ENCODE measurements at places on chromosomes 7 and 10. TPM values are rescaled to one million over a fixed set of nuclear protein-coding genes. Genes with fewer than 3 reads are reported as not detected.

The CYP2C19 gene
- total RNA-seq: not detected

The SAMD9 gene
- 10.7 TPM for total RNA-seq

The LRGUK gene
- total RNA-seq: 0.14 TPM

The FBXL13 gene
- 0.83 TPM for total RNA-seq

The SUN3 gene
- not detected for total RNA-seq

The FAM25A gene
- total RNA-seq: not detected

The NPY gene
- total RNA-seq: not detected

The LGI1 gene
- not detected for total RNA-seq

The RSPH10B2 gene
- 0.48 TPM for total RNA-seq

The FAM25C gene
- total RNA-seq: not detected

The TDRD1 gene
- total RNA-seq: 0.21 TPM

The TMEM229A gene
- total RNA-seq: not detected

The LRRD1 gene
- total RNA-seq: not detected

The ZNF775 gene
- total RNA-seq: 5.1 TPM

The GNAI1 gene
- total RNA-seq: 3.6 TPM

The CDC14C gene
- not detected for total RNA-seq

The EVX1 gene
- not detected for total RNA-seq

The BAMBI gene
- 0.16 TPM for total RNA-seq

The LRIT1 gene
- not detected for total RNA-seq

The LRRC18 gene
- total RNA-seq: not detected

The HECTD2 gene
- 3.5 TPM for total RNA-seq

The OR2A12 gene
- total RNA-seq: not detected

The CDNF gene
- 2.7 TPM for total RNA-seq

The PAX2 gene
- 0.05 TPM for total RNA-seq

The NUTM2A gene
- 0.64 TPM for total RNA-seq

The SPDYE2 gene
- not detected for total RNA-seq

The NCAPG2 gene
- 85.4 TPM for total RNA-seq

The SPDYE8 gene
- total RNA-seq: not detected

The PKD2L1 gene
- not detected for total RNA-seq

The PNLIPRP1 gene
- total RNA-seq: not detected

The VWDE gene
- 2.2 TPM for total RNA-seq

The CHST15 gene
- total RNA-seq: 0.43 TPM

The HTR7 gene
- not detected for total RNA-seq

The AKR1D1 gene
- not detected for total RNA-seq

All from activated CD4-positive, alpha-beta T cell treated with anti-CD3 and anti-CD28 coated beads for 36 hours (primary cell).